NCI-H146 (cell line): ENCODE measurements at places on chromosomes 2 and 18.

- DNase-seq: no peak
Measured at GRCh38 chr2:68436270-68436669, 30.8 kb downstream of the FBXO48 start.

DNA sequence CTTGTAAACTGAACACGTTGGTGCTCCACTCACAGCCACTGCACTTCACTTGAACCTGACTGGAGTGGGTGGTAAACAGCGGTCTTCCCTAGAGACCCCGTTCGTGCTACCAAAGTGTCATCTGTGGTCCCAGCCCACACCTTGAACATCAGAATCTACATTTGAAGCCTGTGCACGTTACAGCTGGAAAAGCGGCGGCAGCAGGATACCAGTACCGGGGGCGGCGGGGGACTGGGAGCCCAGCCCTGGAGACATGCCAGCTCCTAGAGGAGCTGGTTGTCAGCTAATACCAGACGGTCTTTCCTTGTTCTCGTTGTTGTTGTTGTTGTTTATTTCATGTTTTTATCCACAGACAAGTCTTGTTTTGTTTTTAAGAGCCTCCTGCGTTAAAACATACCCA, 156.7 kb downstream of the WDSUB1 start:
- DNase-seq: no peak

- DNase-seq: no peak
Measured at GRCh38 chr2:113183264-113183663, 9.5 kb downstream of the PSD4 start.

DNA sequence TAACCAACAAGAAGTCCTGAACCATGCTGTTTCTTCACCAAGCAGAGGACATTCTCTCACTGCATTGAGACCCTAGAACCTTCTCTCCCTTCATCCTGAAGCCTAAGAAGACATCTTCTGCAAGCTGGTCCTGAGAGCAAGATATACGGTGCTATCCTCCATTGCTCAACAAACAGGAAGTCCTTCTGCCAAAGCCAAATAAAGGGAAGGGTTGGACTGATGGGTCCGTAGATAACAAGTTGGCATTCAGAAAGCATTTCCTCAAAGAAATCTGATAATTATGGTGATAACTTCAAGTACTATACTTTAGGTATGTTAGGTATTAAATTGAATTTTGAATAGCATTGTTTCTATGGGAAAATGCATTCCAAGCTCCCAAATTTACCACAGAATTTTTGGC, 23.3 kb downstream of the GRB14 start:
- no peak for DNase-seq

- no peak for DNase-seq
Measured at GRCh38 chr18:68484241-68484640, 230.7 kb downstream of the TMX3 start.

DNA sequence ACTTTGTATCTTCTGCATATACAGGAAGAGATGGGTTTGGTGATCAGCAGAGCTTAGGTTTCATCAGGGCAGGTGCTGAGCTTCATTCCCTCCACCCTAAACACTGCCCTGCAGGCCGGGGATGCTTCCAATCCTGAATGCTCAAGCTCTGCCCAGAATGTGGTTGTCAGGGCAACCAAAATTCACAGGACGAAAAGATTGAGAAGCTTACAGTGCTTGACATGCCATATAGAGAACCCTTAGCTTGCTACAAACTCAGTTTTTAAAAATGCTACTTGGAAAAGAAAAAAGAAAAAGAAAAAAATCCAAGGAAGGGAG, 65.6 kb downstream of the SH3RF3 start:
- DNase-seq: no peak

GRCh38 chr2:204611017-204611631, 65.8 kb downstream of the PARD3B start:
- no peak for DNase-seq

GRCh38 chr18:36325846-36326245, 28.3 kb downstream of the FHOD3 start:
- DNase-seq: no peak

DNA sequence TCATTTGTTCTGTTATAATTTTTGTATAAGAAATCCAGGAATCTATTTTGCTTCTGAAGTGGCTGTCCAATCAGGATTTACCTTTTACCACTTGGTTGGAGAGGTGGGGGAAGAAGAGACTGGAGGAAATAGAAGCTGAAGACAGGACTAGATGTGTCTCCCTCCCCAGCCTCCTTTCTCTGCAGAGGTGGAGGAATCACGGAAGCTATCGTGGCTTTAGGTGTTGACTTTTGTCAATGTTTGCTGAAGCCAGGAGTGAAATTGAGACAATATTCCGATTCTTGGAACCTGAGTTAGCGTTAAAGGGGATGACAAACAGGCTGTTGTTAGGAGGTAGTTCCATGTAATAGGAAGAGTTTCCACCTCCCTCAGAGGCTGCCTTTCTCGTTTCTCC, 43.5 kb downstream of the PDCL3 start:
- DNase-seq: no peak

DNA sequence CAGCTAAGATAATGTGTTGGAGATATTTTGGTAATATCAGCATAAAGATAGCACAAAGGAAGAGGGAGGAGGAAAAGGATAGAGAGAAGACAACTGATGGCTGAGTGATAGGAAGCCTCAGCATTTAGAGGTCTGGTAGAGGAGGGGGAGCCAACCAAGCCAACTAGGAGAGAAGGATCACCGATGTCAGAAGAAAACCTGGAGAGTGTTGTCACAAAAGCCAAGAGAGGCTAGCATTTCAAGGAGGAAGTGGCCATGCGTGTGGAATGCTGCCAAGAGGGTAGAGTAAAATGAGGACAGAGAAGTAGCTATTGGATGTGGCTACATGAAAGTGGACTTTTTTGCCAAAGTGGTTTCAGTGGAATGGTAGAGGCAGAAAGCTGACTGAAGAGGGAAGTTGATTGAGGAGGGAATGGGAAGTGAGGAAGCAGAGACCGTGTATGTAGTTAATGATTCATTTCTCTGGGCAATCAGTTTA, 34.3 kb downstream of the LCLAT1 start:
- DNase-seq: no peak

GRCh38 chr2:38700113-38700785, 34.3 kb downstream of the GALM start:
- DNase-seq: no peak

DNA sequence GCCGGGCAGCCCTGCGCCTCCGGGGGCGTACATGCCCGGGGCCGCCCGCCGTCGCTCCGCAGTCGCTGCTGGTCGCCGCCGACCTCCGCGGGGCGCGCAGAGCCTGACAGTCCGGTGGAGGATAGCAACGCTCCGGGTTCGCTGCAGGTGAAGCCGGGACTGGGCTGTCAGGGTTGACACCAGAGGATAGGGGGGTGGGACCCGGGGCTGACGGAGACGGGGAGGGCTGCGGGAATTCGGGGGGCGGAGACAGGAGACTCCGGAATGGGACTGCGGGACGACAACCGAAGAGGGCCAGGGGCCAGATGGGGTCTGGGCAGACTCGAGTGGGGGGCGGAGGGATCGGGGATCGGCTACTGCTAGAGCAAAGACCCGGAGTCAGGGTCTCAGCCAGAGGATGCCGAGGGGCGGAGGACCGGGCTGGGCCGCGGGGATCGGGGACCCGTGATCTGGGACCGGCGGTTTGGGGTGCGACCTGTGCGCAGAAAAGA, 403 bp downstream of the TMEM127 start:
- peak; percentile 55 for DNase-seq

GRCh38 chr2:39377226-39377939, 59.7 kb downstream of the MAP4K3 start:
- no peak for DNase-seq

GRCh38 chr18:51248685-51249084, 51.2 kb upstream of the MEX3C start:
- DNase-seq: no peak
